ENCODE measurements at places on chromosomes 16 and 17.

DNA sequence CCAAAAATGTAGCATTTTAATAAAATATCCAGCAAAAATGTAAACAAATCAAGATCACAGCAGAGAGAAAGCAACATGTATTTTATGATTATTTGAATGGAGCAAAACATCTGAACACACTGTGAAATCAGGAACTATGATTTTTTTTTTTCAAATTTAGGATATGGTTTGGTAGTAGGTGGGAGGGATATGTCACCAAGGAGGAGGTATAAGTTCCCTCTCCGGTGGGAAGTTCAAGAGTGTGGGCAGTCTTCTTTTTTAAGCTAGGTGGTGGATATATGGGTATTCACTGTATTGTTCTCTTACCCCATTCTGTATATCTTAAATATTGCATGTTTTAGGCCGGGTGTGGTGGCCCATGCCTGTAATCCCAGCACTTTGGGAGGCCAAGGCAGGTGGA, 10.2 kb downstream of the CDR2 start:
- no peak for DNase-seq

- no peak for DNase-seq
Observed at GRCh38 chr16:86545954-86546637, 8.9 kb downstream of the MTHFSD start.

DNA sequence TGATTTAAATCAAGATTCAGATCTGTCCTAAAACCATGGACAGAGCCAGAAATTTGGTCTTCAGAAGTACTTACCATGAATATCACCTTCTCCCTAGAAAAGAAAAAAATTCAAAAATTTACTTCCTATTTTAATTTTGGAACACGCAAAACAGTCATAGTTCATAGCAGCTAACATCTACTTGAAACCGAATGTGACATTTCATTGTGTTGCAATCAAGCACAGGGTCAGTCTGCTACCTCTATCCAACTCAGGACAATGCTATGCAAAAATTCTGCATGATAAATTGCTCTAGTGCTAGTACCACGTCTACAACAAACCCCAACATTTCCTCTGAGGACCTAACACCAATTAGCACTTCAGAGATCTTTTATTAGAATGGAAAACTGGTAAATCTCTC, 7.7 kb downstream of the JPT1 start:
- no peak for DNase-seq

- no peak for DNase-seq
Observed at GRCh38 chr17:10278218-10278617, 79.8 kb upstream of the GAS7 start.

DNA sequence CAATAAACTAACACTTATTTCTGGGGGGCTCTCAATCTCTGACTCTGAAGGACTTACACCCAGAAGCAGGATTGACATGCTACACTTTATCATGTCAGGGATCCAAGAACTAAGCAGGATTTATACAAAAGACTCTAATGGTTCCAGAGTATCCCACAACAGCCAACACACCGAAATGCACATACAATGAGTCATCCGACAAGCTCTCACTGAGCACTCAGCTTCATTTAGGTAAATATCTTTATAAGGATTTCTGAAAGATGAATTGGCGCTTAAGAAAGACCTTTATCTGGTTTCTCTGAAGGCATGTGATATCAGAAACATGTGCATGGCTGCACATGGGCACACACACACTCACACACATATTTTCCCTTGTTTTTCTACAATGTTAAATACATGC, 77.2 kb downstream of the TOX3 start:
- peak; percentile 12 for DNase-seq

- no peak for DNase-seq
Observed at GRCh38 chr17:1227917-1228780, 42.1 kb upstream of the BHLHA9 start.

DNA sequence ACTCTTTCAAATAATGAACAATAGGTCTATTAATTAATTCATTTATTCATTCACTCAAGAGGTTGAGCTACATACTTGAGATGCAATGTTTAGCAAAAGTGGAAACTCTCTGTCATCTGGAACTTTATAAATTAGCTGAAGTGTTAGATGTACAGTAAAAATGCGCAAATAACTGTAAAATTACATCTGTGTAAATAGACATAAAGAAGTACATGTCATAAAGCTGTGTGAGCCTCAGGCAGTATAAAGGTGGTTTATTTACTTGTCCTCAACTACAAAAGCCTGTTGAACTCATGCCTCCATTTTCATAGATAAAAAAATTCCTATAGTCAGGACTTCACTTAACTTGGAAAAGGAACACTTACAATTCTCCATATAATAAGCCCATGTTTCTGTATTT, 343.1 kb downstream of the CDH11 start:
- DNase-seq: no peak
